PC-3 (cell line): ENCODE measurements at places on chromosomes 11 and 22. TPM values are rescaled to one million over a fixed set of nuclear protein-coding genes. Genes with fewer than 3 reads are reported as not detected.

The MS4A7 gene
- total RNA-seq: 2.1 and 3.6 TPM in 2 replicates

The INSC gene
- not detected in 2 replicates for total RNA-seq

The SCUBE1 gene
- not detected in 2 replicates for total RNA-seq

The SCGB2A2 gene
- not detected in 2 replicates for total RNA-seq

GRCh38 chr22:32991353-32992101, 66.7 kb downstream of the SYN3 start:
- H3K27me3 ChIP-seq: no peaks in the 10 kb centered on the region
- no peak for DNase-seq
- H3K36me3 ChIP-seq: no peaks in the 10 kb centered on the region
- H3K27ac ChIP-seq: no peak overlapping the region
- no peak overlapping the region for H3K4me3 ChIP-seq
- H3K4me1 ChIP-seq: no peaks in the 10 kb centered on the region

GRCh38 chr11:94472916-94473799, 20.5 kb downstream of the MRE11 start:
- no peak overlapping the region for H3K4me3 ChIP-seq
- H3K36me3 ChIP-seq: peaks cover 15% of the 10 kb centered on the region
- no peaks in the 10 kb centered on the region for H3K27me3 ChIP-seq
- DNase-seq: no peak

DNA sequence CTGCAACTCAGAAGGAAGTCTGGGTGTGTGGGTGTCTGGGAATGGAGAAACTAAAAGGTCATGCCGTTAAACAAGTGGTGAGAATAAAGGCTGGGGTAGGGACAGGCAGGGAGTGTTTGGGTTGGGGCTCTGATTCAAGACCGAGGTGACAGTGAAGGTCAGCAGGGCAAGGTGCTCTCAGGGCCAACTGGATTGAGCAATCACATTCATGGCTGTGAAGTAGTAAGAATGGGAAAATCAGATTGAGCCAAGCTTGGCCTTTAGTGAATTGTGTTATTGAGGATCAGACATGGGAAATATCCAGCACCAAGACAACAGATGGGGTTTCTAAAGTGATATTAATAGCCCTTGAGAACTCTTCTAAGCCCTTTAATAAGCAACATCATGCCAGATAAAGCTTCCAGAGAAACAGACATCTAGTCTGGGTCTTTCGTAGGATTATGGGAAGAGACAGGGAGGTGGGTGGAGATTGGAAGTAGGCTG, 24.3 kb downstream of the SCN3B start:
- no peaks in the 10 kb centered on the region for H3K4me1 ChIP-seq
- peaks cover 10% of the 10 kb centered on the region; the same call in 1 of the 2 replicates for H3K36me3 ChIP-seq
- H3K27me3 ChIP-seq: peaks cover 25% of the 10 kb centered on the region
- no peak for DNase-seq
- no peak overlapping the region for H3K4me3 ChIP-seq

DNA sequence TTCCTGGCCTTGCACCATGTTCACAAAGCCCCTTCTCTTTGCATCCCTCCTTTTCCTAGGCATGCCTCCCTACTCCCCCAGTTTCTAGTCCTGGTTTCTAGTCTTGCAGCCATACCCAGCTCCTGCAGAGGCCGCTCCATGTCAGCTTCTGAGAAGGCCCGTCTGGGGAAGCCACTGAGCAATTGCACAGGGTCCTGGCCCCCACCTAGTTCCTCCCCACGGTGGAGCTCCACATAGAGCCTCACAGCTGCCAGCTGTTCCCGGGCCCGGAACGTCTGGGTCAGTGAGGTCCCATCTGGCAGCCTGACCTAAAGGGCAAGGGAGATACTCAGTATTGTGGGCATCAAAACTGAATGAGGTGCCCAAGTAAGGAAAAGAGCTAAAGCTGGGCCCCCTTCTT, 2.2 kb downstream of the UBXN1 start:
- peaks cover 4% of the 10 kb centered on the region for H3K36me3 ChIP-seq
- H3K27ac ChIP-seq: no peak overlapping the region
- no peak overlapping the region for H3K4me3 ChIP-seq
